ENCODE measurements at places on chromosomes 12 and 14.

GRCh38 chr14:99120526-99121318, 151.3 kb downstream of the BCL11B start:
- no peak for DNase-seq

GRCh38 chr12:110033888-110034287, 14.4 kb downstream of the C12orf76 start:
- no peak for DNase-seq

DNA sequence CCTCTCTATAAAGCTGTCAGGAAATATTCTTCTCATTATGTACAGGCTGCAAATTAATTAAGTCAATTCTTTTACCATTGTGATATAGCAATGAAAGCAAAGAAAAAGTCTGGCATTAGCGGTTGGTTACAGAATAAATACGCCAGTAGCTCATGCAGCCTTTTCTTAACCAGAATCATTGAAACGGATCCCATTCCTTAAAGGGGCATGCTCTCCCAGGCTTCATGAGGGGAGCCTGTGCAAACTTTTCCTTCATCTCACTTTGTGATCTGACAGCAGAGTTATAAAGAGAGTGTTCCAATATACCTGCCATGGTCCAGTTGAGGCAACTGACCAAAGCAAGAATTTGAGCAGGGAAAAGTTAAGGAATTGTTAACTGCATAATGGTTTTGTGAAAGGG, 337.7 kb downstream of the EMP1 start:
- DNase-seq, result no peak

- DNase-seq, result no peak
These were observed 25.6 kb downstream of the MDM1 start for GRCh38 chr12:68306564-68306963.

DNA sequence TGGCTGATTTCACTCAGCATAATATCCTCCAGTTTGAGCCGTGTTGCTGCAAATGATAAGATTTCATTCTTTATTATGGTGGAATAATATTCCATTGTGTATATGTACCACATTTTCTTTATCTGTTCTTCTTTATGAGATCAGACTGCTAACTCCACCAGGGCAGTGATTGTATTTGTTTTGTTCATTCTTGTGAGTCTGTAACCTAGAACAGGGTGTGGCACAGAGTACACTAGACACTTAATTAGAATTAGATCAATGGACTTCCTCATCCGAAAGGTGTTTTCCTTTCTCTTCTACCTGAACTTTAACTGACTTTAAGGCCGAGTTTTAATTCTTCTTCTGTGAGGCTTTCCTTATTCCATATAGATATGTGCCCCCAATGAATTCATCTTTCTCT, 551.0 kb downstream of the SNAPC1 start:
- no peak for DNase-seq

DNA sequence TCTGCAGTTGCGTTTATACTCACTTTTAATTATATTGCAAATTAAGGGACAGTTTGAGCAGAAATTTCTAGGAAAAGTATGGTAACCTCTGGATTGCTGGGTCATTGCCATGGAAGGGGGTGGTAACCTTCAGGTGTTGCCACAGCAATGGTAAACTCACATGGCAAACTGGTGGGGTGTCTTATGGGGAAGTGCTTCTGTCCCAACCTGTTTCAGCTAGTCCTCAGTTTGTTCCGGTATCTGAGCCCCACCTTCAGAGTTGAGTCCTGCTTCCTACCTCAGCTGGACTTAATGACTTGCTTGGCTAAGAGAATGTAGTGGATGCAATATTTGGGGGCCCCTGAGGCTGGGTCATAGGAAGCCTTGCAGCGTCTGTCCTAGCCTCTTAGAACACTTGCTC, 7.3 kb upstream of the CLMN start:
- no peak for DNase-seq

DNA sequence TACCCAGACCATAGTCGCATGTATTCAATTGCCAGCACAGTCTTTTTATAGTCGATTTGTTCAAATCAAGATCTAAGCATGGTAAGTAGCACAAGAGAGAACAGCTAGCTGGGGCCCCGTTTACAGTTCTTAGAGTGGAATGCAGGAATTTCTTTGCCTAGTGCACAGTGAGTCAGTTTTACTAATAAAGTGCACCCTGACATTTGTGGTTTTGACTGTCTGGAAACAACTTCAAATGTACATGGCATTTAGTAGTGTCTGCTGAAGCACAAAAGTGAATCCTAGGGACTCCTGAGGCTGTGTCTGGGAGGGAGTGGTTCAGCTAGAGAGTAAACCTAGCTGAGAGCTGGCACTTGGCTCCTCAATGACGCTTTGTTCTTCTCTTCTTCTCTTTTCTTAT, 64.9 kb downstream of the TMX1 start:
- DNase-seq, result no peak

GRCh38 chr12:102753802-102754201, 163.2 kb downstream of the PAH start:
- no peak for DNase-seq

DNA sequence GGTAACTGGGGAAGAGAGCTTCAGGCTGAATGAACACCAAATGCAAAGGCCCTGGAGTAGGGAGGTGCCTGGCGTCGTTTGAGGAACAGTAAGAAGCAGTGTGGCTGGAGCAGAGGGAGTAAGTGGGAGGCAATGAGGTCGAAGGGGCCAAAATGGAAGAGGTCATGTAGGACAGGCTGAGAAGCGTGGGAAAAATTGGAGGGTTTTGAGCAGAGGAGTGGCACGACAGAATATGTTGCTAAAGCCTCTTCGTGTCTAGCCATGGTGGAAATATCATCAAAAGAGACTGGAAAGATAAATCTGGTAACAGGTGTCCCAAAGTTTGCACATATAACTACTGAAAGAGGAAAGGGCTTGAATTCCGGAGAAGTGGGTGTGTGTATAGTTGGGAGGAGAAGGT, 1.9 kb downstream of the TRIM9 start:
- no peak for DNase-seq

DNA sequence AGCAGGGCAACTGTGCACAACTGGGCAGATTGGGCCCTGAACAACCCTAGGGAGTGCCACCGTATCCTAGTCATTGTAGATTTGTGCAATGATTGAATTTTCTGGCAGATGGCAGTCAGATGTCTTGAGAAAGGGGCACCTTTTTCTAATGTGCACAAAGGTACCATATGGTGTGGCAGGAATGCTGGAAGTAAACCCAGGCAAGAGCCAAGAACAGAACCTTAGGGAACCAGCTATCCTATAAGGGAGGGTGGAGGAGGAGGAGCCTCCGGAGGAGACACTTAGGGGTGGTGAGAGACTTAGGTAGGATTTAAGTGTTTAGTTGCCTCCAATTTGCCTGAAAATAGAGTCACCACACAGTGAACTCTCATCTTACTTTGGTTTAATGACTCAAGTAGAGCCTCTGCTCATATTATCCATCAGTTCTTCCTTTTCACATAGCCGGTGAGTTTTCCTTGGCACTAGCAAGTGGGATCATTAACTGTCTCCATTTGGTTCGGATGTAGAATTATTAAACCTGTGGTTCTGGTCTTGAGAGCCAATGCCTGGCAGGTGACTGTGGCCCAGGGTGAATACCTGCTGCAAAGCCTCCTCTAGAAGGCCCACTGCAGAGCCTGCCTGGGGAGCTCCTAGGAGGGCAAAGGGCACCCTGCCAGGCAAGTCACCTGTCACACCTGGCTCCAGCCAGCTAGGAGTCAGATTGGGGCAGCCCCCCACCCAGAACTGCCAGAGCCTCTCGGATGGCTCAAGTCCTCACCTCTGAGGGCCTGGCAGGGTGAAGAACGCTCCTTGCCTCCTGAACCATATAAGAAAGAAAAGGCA, 184.4 kb upstream of the HIF1A start:
- no peak for DNase-seq

DNA sequence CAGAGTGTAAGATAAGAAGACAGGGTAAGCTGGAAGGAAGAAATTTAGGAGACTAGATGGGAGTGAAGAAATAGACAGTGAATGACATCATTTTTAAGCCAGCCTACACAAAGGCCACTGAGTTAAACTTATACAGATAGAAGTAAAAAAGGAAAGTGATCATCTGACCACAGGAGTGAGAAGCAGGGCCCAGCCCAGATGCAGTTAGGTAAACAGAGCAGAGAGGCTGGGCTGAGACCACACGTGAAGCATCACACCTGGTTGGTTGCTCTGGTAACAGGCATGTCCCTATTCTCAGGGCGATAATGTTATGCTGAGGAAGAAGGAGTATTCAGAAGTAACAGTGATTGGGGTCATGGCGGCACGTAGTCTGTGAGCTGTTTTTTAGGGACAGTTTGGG, 1079.4 kb downstream of the AACS start:
- DNase-seq, result no peak

DNA sequence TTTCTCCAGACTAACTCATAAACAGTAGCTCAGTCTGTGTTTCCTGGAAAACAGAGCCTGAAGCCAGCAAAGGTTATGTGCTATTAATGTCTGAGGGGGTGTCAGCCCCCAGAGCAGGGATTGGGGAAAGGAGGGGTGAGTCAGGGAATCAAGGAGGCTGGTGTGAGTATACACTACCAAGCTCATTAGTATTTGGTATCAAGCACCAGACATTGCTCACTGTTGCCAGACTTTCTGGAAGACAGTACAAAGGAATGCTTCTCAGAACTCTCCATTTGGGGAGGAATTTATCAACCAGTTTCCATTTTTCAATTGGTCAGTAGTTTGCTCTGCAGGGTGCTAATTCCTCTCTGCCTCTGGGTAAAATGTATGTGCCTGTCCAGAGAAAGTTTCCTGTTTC, 443.4 kb downstream of the GLT1D1 start:
- DNase-seq, result no peak

Data from adrenal gland (tissue), 19 donors.